Lower leg skin (tissue), 4 donors: ENCODE measurements at places on chromosomes 13 and 19.

DNA sequence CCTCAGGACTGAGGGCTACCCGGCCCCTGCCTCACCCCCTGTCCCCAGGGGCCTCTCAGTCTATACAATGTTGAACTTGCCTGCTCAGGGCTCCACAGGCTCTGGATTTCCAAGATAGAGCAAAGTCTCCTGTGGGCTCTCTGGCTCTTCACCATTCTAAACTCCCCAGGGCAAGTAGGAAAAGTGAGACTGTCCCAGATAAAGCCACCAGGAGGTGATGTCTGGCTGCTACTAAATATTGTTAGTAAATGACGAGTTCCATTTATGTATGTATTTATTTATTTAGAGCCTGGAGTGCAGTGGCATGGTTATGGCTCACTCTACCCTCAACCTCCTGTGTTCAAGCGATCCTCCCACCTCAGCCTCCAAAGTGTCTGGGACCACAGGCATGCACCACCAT, 73.6 kb upstream of the SIAH3 start:
- DNase-seq, result no peak

- peak; percentile 96 for DNase-seq
Observed at GRCh38 chr19:2495130-2495641, 19.3 kb downstream of the GADD45B start.

GRCh38 chr19:18495204-18495911, 26.5 kb downstream of the ELL start:
- no peak for DNase-seq

DNA sequence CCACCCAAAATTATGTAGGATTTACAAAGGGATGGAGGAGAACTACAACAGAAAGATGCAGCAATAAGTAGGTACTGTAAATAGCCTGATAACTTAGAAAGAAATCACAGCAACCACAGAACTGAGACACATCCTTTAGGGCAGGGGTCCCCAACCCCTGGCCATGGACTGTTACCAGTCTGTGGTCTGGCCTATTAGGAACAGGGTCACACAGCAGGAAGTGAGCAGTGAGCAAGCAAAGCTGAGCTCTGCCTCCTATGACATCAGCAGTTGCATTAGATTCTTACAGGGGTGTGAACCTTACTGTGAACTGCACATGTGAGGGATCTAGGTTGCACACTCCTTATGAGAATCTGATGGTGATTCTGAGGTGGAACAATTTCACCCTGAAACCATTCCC, 997.6 kb downstream of the DIAPH3 start:
- no peak for DNase-seq

GRCh38 chr13:67299751-67300150, 69.6 kb upstream of the PCDH9 start:
- no peak for DNase-seq

DNA sequence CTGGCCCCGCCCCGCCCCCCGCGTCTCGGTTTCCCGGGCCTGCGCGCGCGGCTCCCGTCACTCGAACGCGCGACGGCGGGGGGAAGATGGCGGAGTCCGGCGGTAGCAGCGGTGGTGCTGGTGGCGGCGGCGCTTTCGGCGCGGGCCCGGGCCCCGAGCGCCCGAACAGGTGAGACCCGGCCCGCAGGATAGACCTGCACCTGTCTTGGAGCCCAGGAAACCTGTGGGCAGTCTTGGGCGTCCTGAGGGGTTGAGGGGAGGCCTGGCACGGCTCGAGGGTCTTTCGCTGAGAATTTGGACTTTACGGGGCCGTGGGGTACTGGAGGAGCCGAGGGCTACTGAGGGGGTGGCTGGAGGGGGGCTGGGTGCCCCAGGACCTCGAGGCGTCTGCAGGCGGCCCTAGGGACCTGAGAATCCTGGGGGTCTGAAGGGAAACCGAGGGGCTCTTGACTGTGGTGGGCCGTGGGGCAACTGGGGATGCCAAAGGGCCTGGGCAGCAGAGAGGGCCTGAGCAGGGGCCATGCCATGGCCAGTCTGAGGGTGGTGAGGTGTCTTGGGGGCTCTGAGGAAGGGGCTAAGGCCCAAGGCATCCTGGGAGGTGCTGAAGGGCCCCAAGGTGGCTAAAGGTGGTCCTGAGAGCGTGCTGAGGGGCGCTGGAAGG, at the start of gene KLHL26:
KLHL26 (plus strand) TSS at position 60 of the 661 bp plus-strand sequence; CDS start at position 87, 27 bp downstream.
- no peak for DNase-seq

- DNase-seq, result no peak
Observed at GRCh38 chr19:13089139-13089856, 13.4 kb downstream of the LYL1 start.

DNA sequence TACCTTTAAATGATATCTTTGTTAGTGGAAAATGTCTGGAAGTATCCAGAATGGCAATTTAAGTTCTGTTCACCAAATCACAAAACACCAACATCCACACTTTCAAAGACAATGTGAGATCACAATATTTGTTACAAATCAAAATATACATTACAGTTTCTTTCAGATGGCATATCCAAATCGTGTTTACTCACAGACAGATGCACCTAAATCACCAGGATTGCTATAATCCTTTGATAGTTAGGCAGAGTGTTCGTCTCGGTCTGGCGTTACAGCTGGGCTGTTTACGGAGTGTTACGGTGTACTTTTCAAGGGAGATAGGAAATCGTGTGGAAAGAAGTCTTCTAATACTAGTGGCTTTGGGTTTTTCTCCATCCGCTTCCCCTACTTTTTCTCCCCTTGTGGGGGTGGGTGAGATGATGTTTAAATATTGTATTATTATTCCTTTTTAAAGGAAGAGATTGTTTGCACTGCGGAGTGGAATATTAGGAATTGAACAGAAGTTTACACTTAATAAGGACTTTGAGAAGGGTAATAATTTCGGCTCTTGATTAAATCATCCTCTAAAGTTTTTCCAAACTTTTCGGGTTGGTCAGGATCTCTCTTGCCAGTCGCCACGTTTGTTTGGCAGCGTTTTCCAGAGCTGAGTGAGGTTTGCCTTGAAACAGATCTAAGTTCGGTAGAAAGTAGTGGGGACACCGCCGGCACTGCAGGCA, 1.8 kb downstream of the MAB21L1 start:
- no peak for DNase-seq

DNA sequence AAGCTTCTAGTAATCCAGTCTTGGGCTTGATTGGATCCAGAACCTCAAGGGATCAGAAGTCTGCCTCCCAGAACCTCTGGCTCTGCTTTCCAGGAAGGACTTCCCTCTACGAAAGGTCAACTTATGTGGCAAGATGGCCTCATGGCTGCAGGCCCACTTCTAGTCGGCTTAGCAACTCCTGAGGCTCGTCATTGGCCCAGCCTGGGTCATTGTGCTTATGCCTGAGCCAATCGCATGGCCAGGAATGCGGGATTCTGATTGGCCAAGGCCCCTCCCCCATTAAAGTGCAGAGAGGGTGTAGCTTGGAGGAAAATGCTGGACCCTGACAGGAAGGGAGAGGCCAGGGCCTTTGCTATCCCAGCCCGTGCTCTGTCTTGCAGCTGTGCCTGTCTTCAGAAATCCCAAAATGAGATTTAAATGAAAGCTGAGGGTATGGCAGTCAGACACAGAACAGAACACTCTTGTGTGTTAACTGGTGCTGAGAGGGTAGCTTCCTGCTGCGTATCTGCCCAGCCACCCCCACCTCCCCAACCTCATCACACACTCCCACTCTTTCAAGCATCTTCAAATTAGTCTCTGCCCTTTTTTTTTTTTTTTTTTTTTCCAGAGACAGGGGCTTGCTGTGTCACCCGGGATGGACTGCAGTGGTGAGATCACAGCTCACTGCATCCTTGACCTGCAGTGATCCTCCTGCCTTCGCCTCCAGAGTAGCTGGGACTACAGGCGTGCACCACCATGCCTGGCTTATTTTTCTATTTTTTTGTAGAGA, 5.5 kb upstream of the CCNE1 start:
- no peak for DNase-seq

GRCh38 chr13:108270442-108270841, 924 bp downstream of the TNFSF13B start:
- DNase-seq, result no peak

DNA sequence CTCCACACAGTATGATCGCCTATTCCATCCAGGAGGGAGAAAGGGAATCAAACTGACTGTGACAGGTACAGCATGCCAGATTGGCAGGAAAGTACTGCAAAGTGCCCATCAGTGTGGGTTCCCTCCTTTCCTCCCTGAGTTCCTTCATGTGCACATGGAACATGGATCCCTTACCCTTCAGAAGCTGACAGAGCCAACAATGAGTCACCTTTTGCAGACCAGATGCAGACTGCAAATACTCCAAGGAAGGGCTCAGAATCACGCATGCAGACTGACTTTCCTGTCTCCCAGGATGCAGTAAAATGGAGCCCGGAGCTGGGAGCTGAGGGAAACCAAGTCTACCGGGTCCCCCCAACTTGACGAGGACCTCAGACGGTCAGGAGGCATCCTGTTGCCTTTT, 41.8 kb downstream of the SACS start:
- no peak for DNase-seq

DNA sequence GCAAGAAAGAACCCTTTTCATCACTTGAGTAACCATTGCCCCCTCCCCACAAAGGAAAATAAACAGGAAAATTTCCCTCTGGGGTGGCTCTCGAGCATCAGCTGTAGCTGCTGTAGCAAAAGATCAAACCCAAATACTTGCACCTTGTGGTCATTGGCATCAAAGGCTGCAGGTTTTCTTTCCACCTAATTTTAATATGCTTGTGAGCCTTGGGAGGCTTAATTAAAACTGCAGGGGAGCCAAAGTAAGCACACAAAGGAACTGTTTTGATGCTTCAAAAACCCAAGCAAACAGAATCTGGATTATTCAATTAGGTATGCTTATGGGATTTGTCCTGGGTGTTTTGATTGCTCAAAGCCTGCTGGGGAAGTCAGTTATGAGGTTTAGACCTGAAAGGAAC, 119.5 kb downstream of the SHISA2 start:
- DNase-seq, result no peak

DNA sequence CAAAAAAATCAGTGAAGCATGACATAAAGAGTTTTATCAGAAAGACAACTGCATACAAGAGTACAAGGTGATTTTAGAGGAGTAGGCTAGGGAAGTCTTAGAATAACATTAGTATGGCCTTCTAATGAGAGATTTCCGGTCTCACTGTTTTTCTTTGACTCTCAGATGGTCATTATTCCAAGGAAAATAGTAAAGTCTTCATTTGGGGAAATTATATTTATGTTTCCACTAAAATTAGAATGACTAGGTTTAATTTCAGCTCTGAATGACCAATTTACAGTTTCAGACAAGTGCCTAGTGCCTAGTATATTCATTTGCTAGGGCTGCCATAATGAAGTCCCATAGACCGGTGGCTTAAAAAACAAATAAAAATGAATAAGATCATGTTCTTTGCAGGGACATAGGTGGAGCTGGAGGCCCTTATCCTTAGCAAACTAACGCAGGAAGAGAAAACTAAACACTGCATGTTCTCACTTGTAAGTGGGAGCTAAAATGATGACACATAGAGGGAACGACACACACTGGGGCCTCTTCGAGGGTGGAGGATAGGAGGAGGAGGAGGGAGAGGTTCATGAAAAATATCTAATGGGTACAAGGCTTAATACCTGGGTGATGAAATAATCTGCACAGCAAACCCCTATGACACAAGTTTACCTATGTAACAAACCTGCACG, 303.1 kb downstream of the PCDH9 start:
- DNase-seq, result no peak

GRCh38 chr19:37948362-37948761, 41.4 kb downstream of the SIPA1L3 start:
- no peak for DNase-seq

GRCh38 chr13:113452942-113453901, at the start of gene ADPRHL1:
Gene ADPRHL1 (minus strand): TSS chr13:113453488. CDS start chr13:113453437, 51 bp downstream.
- peak; percentile 70 for DNase-seq
